ENCODE measurements at places on chromosomes 13 and 19.

DNA sequence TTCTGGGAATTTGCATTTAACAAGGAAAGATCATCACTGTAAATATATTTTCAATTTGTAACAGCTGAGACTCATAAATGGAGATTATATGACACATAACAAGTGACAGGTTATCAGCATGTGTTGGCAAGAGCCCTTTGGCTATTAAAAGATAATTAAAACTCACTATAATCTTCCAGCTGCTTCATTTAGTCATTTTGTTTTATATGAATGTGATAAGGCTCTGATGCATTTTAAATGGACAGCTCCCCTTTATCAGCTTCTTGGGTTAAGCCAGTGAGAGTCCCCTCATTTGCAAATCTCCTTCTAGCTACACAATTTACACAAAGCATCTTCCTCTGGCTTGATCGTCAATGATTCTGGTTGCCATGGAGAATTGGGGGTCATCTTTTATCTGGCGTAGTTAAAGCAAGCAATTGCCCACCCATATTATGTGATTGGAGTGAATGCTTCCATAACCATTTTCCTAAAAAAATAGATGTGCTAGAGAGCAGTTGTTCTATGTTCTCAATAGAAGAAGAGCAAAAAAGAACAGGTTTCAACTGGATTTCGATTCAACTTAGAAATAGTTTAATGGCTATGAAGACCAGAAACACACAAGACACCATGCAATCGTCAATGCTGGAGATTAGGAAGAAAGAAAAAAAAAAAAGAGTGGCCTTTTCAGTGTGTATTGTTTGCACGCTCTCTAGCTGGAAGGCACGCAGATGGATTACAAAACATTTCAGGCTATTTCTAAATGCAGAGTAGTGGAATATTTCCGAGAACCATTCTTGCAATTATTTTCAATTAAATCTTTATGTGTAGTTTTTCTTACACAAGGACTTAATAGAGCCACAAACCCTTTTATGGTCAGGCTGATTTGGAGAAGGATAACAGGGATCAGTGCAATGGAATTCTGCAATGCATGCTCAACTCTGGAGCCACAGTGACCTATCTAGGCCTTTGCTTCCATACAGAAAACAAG lies 27.4 kb downstream of the STARD13 start:
- DNase-seq = no peak

DNA sequence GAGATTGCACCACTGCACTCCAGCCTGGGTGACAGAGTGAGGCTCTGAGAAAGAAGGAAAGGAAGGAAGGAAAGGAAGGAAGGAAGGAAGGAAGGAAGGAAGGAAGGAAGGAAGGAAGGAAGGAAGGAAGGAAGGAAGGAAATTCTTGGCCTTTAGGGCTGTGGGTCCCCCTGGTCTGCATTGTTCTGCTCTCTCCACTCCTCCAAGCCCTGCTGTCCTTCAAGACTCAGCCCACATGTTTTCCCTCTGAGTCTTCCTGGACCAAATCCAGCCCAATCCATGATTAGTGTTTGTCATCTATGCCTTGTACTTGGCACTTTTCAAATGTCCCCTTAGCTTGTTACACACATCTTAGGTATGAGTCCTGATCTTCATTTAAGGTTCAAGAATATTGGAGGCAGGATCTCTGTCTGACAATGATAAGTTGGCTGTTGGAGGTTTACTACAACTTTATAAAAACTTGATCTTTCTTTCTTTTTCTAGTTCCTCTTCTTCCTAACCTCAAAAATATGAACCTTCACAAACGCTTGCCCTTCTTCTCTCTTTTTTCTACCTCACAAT lies 48.8 kb upstream of the INTS6 start:
- no peak for DNase-seq

DNA sequence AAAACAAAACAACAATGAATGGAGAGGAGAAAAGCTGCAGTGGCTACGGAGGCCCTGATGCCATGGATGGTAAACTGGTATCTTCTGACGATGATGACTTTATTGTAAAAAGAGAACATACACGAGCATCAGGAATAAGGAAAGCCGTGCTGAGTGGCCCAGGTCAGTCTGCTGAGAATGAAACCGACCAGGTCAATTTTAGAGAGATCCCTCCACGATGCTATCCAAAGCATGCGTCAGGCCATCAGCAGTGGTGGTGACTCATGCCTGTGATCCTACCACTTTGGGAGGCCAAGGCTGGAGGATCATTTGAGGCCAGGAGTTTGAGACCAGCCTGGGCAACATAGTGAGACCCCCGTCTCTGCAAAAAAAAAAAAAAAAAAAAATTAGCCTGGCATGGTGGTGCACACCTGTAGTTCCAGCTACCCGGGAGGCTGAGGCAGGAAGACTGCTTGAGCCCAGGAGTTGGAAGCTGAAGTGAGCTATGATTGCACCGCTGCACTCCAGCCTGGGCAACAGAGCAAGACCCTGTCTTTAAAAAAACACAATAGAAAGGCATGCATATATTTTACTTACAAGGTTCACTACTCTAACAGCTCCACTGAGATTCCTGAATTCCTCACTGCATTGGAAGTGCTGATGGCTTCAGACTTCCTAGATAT lies 62.3 kb downstream of the GADD45B start:
- no peak for DNase-seq

DNA sequence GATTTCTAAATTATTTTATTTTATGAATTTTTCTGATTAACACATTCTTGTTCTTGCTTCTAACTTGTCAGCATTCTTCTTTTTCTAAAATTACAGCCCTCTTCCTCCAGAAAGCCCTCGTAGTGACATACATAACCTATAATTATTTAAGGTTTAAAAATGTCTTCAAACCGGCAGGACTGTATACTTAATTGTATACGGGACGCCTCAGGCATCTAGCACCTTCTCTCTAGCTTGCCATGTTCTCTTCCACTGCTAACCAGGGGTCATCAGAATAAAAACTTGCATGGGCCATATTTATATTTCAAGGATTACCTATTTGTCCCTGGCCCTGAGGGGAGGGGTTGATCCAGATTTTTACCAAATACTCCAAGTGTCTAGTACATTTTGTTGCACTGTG lies 380.3 kb downstream of the MYO16 start:
- DNase-seq = no peak

- DNase-seq = no peak
Observed at GRCh38 chr13:20940083-20940482, 37.5 kb upstream of the XPO4 start.

GRCh38 chr13:98144801-98145350 lies 2.0 kb downstream of the FARP1 start:
- no peak for DNase-seq

DNA sequence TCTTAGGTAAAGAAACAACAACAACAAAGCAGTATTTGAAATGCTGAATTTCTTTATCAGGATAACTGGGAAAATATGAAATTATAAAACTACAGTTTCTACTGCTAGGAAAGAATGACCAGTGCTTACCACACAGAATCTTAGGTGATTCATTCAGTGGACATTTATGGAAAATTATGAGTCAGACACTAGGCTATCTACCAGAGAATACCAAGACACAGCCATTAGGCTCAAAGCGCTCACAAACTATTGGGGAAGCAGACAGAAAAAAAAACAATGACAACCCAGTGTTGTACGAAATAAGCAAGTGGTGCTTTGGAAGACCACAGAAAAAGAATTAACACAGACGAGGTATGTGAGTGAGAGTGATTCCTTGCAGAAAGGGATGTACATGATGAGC lies 1019.5 kb downstream of the PCDH9 start:
- DNase-seq = no peak

DNA sequence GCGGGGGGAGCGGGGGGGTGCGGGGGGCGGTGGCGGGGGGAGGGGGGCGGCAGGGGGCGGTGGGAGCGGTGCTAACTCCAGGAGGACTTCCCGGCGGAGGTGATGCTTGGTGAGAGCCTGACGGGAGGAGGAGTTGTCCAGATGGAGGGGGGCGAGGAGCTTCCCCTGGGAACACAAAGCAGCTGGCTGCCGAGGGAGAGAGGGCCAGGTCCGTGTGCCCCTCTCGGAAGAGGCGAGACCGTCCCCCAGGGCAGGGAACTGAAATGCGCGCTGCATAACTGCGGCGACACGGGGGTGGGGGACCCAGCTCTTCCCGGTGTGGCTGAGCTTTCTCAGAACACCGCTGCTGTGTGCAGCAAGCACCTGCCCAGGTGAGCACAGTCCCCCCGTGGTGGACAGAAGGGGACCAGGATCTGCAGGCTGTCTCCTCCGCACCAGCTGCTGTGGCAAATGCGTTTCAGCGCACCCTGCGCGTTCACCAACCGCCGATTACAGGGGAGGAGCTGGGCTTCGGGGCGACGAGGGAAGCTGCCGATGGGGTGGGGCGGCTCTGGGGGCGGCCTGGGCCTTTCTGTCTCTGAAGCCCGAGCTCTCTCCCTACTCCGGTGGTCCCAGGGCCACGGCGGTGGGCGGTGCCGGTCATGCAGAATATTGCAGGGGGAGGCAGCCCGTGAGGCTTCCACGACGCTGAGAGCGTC lies 54.7 kb upstream of the F7 start:
- no peak for DNase-seq

DNA sequence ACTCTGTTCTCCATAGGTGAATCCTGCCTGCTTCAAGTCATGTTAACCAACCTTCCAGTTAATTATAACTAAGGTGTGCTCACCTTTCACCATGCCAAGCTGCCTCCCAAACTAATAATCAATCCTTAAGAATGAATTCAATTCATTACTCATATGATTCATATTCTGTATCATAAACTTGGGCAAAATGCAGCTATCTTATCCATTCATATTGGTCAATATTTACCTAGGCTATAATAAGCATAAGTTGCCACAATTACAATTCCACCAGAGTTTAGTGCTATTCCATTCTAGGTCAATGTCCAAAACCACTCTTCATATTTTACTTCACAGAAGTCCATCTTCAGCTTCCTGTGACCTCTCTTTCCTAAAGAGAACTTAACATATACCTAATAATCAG lies 13.4 kb downstream of the ELF1 start:
- DNase-seq = no peak

DNA sequence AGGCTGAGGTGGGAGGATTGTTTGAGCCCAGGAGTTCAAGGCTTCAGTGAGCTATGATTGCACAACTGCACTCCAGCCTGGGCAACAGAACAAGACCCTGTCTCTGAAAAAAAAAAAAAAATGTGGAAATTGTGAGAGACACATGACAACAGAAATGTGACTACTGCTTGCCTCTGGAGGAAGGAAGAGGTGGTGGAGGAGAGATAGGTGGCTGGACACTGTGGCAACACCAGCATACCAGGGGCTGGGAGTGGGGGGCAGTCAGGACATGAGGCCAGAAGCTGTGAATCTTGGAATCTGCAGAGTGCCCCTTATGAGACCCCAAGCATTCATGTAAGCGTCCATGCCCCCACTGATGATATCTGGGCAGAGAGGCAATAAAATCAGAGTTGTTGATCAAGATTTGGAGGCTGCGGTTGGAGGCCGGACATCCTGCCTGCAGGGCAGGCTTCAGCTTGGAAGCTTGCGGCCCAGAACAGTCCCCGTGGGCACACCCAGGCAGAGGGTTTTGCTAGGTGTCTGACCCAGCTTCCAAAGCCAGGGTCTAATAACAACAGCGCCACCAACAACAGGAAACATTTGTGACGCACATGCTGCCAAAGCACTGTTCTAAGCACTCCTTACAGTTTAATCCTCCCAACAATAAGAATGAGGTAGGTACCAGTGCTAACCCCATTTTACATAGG lies 16.9 kb downstream of the FAM187B start:
- DNase-seq = no peak

DNA sequence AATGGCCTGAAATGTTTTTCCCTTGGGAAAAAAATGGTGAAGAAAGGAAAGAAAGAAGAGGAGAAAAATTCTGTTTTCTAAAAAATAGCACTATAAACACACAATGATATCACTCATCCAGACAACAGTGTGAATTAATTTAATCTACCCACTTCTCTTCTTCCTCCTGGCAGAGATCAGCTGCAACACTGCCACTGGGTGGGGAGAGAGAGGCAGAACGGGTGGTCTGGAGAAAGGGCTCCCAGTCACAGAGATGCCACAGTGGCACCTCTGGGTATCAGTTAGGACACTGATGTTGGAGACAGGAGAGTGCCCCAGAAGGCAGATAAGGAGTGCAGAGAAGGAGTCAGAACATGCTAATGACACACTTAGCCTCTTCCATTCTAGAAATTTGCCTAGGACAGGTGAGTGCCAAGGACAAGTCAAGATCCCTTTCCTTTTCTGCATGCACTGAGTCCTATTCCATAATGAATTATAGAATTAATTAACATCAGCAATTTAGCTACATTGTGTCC lies 168.6 kb downstream of the SUCLA2 start:
- no peak for DNase-seq

DNA sequence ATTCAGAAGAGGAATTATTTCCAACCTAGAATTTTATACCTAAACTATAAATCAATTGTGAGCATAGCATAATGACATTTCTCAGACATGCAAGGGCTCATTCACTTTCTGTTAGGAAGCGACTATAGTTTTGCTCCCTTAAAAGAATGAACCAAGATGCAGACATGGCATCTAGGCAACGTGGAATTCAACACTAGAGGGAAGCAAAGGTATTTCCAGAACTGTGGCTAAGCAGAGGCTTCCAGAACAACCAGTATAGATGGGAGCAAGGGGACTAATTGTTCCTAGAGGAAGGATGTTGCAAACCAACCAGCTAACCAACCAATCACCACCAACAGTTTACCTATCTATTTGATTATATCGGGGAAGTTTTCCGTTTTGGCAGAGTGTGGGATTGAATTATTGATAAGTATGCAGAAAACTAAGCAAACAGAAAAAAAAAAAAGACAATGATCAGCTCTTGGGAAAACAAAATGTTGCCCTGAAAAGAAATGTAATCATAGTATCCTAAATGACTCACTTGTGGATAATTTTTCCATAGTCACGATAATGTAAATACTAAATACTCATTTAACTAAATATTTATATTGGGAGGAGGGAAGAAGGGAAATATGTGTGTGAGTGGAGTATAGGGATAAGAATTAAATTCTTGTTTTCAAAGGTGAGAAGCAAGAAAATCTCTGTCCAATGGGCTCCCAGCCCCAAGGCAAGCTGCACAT lies 21.1 kb downstream of the ARL11 start:
- DNase-seq = no peak

GRCh38 chr13:32989942-32990341 lies 26.3 kb upstream of the KL start:
- DNase-seq = no peak

DNA sequence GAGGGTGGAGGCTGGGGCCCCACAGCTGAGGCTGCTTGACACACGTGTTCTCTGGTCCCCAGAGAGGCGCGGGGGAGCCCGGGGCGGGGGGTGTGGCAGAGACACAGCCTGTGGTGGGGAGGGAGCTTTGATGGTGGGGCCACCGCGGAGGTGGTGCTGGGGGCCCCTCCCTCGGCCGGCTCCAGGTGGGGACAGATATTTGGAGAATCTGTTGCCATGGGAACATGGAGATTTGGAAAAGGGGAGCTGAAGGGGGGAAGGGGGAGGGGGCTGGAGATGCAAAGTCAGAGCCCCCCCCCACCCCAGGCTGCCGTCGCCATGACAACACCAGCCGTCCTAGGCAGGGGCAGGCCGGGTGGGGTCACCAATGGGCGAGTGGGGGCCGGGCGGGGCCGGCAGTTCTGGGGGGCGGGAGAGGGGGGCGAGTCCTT lies 1.2 kb downstream of the PRKCG start:
- no peak for DNase-seq

- DNase-seq = no peak
Observed at GRCh38 chr13:40433577-40433976, 232.9 kb downstream of the FOXO1 start.
